ENCODE measurements at places on chromosomes 7 and 10. TPM values are rescaled to one million over a fixed set of nuclear protein-coding genes. Genes with fewer than 3 reads are reported as not detected.
A peak's percentile ranks its signal among the peaks of the same experiment; 100 is the strongest.

- no peak for DNase-seq
These were observed 28.2 kb downstream of the UMAD1 start for GRCh38 chr7:7668706-7669105.

- DNase-seq, result no peak
These were observed 79.9 kb downstream of the HYCC1 start for GRCh38 chr7:22934023-22934422.

- DNase-seq, result no peak
These were observed 105.9 kb upstream of the ANLN start for GRCh38 chr7:36283711-36284130.

DNA sequence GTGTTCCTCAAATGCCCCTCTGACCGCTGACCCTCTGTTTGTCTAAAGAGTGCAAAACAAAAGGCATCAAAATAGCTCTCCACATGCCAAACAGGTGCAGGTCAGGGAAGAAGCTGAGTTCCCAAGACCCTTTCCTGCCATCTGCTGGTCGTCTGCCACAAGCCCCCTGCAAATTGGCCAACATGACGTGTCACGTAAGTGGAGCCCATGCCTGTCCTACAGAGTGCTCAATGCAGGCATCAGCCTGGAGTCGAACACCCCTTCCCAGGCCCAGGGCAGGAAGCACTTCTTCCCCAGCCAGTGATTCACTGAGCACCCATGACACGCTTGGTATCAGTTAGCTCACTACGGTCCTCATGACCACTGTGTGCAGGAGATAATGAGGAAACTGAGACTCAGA is 14.1 kb downstream of the TMEM72 start:
- no peak for DNase-seq

DNA sequence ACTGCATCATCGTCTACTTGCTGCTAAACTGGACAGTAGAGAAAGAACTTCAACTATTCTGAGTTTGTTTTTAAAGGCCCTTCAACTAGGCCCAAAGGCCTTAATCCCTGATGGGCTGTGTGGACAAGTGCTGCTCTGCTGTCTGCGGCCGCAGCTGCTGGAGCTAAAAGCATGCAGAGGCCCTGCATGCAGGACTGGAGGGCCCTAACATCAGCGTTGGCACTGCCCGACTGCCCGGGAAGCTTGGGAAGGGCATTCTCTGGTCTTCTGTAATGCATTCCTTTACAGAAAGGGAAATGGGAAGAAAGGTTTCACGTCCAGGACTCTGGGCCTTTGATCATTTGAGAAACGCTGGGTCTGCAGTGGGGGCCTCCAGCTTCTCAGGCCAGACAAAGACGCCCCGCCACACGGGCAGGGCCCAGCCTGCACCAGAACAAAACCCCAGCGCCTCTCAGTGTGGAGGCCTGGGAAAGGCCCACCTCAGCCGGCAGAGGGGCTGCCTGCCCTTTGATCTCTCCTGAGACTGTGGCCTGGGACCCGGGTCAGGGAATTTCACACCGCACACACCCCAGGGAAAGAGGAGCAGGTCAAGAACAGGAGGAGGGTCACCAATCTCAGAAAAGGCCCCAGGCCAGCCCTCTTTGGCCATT is 229.3 kb downstream of the DNAJB6 start:
- no peak for DNase-seq

- DNase-seq, result peak; percentile 85
These were observed 15.8 kb downstream of the DNMBP start for GRCh38 chr10:99993701-99994689.

- DNase-seq, result no peak
These were observed 5.1 kb downstream of the ANKRD2 start for GRCh38 chr10:97577701-97578100.

DNA sequence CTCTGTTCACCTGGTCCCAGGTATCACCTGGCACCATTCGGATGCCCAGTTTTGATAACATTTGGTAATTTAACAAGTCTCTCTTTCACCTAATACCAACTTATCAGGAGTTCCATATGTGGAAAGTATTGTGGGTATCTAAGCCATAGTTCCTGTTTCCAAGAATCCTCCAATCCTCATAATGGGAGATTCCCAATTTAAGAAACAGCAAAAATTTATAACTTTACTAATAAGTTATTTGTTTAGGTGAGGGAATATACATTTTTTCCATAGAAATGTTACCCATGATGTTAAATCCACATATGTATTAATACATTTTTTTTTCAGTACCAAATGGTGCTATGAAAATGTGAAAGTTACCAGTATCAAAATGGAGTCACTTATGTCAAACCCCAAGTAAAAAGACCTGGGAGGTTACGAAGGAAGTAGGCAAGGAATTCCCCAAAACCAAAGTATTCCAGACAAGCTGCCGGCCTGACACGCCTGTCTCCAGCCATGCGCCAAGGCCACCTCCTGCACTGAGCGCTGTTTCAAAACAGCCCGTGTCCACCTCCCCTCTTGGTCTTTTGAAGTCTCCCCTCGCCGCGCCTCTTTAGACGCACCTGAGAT is 44.8 kb downstream of the PRKCQ start:
- no peak for DNase-seq

DNA sequence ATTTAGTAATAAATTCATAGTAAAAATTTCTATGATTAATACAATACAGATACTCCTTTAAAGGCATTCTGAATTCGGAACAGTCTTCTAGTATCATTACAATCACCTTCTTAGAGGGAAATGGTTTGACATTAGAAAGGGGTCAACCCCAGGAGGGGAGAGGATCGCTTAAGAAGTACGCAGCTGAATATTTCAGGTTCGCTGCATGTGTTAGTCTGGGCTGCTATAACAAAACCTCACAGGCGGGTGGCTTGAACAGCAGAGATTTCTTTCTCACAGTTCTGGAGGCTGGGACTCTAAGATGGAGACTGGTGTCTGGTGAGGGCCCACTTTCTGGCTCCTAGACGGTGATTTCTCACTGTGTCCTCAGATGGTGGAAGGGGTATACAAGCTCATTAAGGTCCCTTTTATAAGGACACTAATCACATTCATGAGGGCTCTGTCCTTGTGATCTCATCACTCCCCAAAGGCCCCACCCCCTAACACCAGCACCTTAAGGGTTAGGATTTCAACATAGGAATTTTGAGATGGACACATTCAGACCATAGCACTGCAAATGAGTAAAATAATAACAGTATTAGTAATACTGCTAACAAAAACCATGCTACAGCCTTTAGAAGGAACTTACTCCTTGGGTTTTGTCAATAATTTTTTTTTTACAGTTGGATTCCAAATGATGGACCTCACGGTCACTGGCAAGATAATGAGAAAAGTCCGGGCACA is 34.0 kb downstream of the GNA12 start:
- DNase-seq, result no peak

DNA sequence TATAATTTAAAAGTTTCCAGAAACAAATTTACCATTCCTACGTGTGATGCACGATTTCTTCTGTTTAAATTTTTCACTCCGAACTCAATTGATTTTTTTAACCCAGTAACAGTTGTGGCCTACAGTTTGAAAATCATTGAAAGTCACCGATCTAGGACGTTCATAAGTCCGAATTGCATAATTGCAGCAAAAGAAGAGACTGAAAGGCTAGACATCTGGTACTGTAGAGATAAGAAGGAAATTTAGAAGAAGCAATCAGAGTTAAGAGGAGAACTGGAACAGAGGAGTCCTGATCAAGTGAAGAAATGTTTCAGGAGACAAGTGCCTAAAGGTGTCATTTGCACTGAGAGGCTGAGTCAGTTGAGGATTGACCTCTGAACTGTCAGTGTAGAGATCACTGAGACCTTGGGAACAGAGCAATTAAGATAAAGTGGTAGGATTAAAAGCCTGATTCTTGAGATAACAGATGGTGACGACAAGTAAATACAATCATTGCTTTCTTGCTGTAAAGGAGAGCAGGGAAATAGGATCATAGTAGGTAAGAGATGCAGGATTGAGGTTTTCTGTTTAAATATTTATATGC is 73.5 kb downstream of the ZFAND4 start:
- no peak for DNase-seq

GRCh38 chr10:119477444-119477843 is 65.1 kb downstream of the RGS10 start:
- DNase-seq, result no peak

DNA sequence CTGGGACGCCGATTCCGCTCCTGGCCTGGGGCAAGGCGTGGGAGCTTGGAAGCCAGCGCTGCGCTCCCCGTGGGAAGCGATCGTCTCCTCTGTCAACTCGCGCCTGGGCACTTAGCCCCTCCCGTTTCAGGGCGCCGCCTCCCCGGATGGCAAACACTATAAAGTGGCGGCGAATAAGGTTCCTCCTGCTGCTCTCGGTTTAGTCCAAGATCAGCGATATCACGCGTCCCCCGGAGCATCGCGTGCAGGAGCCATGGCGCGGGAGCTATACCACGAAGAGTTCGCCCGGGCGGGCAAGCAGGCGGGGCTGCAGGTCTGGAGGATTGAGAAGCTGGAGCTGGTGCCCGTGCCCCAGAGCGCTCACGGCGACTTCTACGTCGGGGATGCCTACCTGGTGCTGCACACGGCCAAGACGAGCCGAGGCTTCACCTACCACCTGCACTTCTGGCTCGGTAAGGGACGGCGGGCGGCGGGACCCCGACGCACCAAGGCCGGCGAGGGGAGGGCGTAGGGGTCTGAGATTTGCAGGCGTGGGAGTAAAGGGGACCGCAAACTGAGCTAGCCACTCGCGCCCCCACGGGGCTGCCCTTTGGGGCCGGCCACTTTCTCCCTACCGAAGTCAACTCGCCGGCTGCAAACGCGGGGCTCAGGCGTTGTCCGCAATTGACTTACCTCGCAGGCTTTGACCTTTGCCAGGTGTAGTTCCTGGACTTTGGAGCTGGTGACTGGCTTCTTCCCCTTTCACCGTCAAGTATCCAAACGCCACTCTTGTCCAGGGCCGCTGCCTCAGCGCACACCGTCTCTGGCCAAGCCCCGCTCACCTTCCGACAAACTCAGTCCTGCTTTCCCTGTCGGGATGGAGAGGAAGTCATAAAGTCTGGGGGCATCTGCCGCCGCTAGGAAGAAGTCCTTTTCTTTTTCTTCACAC is at the start of gene SCIN:
Gene SCIN (plus strand): TSS at position 187 of the 928 bp plus-strand sequence. CDS start 67 bp downstream, at position 254.
- DNase-seq, result no peak

DNA sequence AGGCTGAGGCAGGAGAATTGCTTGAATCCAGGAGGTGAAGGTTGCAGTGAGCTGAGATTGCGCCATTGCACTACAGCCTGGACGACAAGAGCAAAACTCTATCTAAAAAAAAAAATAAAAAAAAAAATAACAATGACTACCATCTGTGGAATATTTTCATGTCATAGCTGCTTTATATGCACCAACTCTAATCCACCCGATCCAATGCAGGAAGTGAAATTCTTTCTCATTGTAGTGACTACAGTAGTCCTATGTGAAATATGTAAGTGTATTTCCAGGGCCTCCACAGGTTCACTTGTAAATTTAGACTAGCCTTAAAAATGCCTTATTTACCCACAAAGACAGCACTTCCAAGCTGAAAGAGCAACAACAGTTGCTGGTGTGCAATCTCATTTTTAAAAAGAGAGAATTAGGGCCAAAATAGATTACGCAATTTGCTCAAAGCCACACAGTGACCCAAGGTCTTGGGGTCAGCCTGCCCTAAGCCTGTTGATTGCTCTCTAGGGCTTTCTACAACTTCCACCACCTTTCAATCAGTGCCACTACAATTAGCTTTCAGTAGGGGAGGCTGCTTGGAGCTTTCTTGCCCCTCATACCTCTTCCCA is 25.8 kb upstream of the EGFR start:
- DNase-seq, result no peak

DNA sequence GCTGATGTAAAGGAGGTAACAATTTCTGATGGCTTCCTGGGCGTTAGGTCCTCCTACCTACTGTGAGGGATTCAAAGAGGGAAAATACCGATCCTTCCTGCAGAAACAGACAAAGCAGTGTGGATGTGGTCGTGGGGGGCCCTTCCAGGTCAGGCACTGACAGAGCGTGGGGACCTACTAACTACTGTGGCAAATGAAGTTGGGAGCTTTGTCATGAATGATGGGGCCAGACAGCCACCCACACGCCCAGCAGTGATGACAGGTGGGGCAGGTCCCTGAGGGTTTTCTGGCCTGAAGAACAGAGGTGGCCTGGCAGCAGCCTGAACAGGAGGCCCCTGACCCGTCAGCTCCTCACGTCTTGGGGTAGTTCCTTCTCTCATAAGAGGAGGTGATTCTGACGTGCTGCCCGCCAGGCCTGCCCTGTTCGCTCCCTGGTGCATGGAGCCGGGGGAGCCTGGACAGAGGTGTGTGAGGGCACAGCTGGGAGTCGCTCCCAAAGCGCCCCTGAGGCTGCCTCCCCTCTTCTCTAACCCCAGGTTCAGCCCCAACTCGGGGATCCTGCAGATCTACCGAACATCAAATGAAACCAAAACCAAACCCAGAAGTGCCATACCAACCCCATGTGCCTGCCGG is 4.2 kb downstream of the ATP6V0E2 start:
- no peak for DNase-seq

DNA sequence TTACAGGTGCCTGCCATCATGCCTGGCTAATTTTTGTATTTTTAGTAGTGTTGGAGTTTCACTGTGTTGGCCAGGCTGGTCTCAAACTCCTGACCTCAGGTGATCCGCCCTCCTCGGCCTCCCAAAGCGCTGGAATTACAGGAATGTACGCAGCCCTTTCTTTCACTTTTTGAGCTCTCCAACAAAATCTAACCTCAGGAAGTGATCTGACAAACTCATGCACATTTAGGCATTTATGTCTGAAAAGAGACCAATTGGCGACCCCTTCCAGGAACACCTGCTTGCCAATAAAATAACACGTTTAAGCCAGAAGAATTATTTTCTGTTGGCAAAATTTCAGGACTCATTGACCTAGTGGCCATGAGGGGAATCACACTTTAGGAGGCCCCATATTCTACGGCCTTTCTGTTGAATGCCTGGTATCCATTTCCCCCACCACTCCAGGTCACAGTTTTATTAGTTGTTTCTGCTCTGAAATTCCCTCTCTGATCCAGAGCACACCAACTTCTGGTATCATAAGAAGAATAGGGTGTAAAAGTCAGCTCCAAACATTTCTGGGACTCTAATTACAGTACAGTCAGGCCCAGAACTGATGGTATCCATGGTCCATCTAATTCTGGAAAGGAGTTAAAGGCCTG is 65.8 kb upstream of the FRMD4A start:
- peak; percentile 52 for DNase-seq

- peak; percentile 28 for DNase-seq
These were observed 10.8 kb upstream of the PON1 start for GRCh38 chr7:95335093-95335492.

The HKDC1 gene
- total RNA-seq, result not detected

The DPP6 gene
- not detected for total RNA-seq

The SH2D4B gene
- total RNA-seq, result not detected

The LOXL4 gene
- total RNA-seq, result 52.7 TPM

Measured in HFFc6 (cell line).